Diencephalon (tissue), 1 donor: ENCODE measurements at places on chromosomes 16 and 17. TPM values are rescaled to one million over a fixed set of nuclear protein-coding genes. Genes with fewer than 3 reads are reported as not detected.

The FGF11 gene
- 9.0 TPM for total RNA-seq

The NUFIP2 gene
- 61.4 TPM for total RNA-seq

The USB1 gene
- total RNA-seq: 11.3 TPM

The NEUROD2 gene
- total RNA-seq: 0.46 TPM

The SDF2 gene
- 36.9 TPM for total RNA-seq

The CDH11 gene
- total RNA-seq: 215 TPM

The GALR2 gene
- total RNA-seq: not detected

The CSH2 gene
- not detected for total RNA-seq

The EFNB3 gene
- 42.4 TPM for total RNA-seq

The TRIM72 gene
- 0.69 TPM for total RNA-seq

The MMP28 gene
- 15.2 TPM for total RNA-seq

The MRM1 gene
- 2.8 TPM for total RNA-seq

The NTN1 gene
- total RNA-seq: 24.2 TPM

The CNTNAP4 gene
- total RNA-seq: 79.4 TPM

The OSBPL7 gene
- total RNA-seq: 6.7 TPM
